ENCODE measurements at places on chromosomes 1 and 21. TPM values are rescaled to one million over a fixed set of nuclear protein-coding genes. Genes with fewer than 3 reads are reported as not detected.

Gene HAPLN2
- not detected for total RNA-seq

Gene ELAPOR1
- 18.8 TPM for total RNA-seq

Gene HMGCS2
- total RNA-seq, result 0.92 TPM

Gene UBASH3A
- total RNA-seq, result 0.41 TPM

Gene RGS18
- total RNA-seq, result 2.7 TPM

Gene ODR4
- 27.5 TPM for total RNA-seq

Gene RGS16
- total RNA-seq, result 10.3 TPM

Gene OLFML3
- 80.7 TPM for total RNA-seq

Gene EXTL1
- total RNA-seq, result 5.4 TPM

Gene TNFRSF4
- 2.9 TPM for total RNA-seq
